ENCODE measurements at places on chromosomes 1 and 21.
A peak's percentile ranks its signal among the peaks of the same experiment; 100 is the strongest.

DNA sequence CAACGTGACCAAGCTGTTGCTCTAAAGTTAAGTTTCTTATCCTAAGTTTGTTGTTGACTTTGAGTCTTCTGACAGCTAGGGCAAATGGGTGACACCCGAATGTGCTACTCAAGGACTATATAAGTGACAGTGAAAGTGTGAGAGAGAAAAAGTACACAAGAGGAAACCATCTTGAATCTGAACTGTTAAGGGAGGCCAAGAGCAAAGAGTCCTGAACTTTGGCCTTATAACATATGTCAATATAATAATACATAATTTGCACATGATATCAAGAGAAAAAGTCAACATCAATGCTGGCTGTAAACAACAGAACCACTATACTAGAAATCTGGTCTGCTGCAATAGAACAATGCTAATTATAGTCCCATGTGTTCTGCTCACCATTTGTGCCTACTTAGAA, 29.5 kb downstream of the SYNJ1 start:
- no peak for DNase-seq

DNA sequence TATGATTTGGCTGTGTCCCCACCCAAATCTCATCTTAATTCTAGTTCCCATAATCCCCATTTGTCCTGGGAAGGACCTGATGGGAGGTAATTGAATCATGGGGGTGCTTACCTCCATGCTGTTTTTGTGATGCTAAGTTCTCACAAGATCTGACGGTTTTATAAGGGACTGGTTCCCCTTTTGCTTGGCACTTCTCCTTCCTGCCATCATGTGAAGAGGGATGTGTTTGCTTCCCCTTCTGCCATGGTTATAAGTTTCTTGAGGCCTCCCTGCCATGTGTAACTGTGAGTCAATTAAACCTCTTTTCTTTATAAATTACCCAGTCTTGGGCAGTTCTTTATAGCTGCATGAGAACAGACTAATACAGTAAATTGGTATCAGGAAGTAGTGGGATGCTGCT, 114.1 kb downstream of the ZNF648 start:
- DNase-seq, result no peak

DNA sequence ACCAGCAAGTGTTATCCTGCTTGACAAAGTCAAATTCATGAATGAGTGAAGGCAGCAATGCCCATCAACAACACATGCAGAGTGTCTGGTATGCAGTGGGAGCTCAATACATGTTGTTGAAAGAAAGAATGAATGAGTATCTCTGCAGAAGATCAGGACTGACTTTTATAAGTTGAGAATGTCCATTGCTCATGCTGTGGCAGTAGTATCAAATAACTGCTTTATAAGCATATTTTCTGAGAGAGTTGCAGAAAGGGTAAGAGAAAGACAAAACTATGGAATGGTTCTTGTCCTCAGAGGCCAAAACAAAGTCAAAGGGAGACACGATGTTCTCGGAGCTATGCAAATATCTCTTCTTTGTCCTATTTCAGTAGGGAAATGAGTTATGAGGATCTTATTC, 288.7 kb downstream of the LMX1A start:
- DNase-seq, result no peak

GRCh38 chr1:16903458-16903796, 7.6 kb downstream of the RNU1-2 start:
- DNase-seq, result no peak

DNA sequence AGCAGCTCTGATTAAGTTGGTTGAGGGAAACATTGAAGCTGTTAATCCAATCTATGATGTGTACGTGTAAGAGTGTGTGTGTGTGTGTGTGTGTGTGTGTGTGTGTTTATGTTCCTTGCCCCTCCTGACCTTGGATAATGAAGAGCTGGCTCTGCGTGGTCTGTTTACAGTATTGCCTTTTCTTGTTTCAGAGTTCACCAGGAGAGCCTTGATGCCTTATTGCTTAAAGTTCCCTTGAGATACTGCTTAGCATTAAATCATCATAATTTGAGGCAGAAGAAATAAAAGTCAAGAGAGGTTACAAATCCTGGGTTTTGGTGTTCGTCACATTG, 36.4 kb downstream of the CAPN8 start:
- DNase-seq, result no peak

GRCh38 chr1:38529391-38529790, 330.2 kb downstream of the RRAGC start:
- no peak for DNase-seq

GRCh38 chr1:220451532-220451931, 76.4 kb upstream of the MARK1 start:
- peak; percentile 47 for DNase-seq

- DNase-seq, result no peak
Observed at GRCh38 chr1:161824618-161825017, 58.5 kb downstream of the ATF6 start.

DNA sequence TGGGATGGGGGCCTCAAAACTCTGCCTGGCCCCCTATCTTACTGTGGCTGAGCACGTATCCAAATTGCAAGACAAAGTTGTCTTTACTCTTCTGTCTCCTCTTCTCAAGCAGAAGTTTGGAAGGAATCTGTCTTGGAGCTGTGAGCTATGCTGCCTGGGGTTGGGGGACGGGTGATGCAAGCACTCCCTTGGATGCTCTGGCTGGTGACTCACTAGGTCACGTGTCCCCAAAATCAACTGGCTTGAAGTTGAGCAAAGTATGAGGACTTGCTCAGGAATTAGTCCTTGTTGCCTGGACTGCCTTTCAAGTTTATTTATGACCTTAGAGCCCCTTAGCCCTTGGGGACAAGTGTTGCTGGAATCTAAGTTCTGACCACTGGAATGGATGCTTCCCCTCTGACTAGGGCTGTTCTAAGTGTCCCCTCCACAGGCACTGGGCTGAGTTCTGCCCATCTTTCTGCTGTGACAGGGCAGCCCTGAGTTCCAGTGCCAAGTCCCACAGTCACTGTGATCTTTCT, 269.5 kb downstream of the HHAT start:
- DNase-seq, result no peak

DNA sequence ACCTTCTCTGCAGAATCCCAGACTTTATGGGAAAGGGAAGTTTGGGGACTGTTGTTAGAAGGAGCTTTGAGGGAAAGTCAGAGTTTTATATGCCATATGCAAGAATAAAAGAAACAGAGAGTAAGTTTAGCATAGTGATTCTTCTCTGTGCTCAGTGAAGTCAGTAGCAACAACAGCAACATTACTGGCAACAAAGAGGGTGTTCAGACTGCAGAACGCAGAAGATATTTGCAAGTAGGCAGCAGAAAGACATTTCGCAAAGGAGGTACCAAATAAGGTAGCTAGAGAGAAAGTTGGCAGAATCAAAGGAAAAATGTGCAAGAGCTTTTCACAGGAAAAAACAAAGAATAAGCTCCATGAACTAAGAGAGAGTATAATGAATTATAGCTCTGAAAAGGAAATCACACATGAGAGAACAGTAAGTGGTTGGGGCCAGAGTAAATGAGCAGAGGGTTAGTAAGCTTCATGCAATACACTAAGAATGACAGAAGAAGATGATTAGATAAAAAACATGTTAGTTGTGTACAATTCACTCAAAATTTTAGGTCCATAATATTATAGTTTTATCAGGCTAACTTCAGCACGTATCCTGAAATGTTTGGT, 98.1 kb downstream of the NEGR1 start:
- DNase-seq, result no peak

DNA sequence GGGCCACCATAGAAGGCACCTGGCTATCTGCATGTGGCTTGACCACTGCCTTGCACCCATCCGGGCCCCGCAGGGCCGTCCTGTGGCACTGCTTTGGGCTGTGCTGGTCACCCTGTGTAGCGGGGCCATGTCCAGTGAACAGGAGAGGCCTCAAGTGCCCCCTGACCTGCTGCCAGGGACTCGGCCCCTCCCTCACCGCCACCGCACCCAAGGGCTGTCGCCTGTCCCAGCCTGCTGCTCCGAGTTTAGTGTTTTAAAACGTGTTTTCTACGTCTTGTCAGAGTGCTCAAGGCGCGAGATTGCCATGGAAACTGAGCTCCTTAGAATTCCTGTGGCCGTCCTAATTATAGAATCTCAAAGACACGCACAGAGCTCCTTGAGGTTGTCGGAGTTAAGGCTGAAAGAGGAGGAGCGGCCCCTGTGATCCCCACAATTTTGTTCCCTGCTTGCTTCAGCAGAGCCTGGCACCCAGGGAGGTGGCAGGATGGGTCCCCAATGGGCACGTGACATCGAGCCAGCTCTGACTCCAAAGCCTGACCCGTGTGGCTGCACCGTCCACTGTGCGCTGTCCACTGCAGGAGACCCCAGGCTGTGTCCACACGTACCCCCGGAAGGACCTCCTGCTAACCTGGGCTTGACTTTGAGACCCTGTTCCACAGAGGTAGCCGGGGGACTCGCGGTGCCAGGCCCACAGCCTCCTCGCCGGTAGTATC, 66.2 kb downstream of the FAAP20 start:
- DNase-seq, result no peak

- DNase-seq, result no peak
Observed at GRCh38 chr1:201176940-201177339, 13.7 kb upstream of the IGFN1 start.

DNA sequence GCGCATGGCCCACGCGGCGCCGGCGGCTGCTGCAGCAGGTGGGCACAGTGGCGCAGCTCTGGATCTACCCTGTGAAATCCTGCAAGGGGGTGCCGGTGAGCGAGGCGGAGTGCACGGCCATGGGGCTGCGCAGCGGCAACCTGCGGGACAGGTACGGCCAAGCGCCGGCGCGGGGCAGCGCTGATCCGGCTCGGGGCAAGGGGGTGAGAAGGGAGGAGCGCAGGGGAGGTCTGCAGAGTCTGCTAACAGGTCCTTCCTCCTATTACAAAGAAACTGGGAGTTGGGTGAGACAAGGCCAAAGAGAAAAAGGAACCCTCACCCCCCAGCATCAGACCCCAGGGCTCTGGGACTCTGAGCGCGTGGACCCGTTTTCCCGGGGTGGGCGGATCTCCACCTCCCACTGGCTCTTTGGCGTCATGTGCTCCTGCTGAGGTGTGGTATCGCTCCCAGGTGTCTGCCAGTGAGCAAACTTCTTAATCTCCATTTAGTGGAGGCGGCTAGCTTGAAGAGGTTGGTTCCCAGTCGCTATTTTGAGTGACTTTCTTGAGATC, 431 bp downstream of the MTARC1 start:
- DNase-seq, result peak; percentile 85

DNA sequence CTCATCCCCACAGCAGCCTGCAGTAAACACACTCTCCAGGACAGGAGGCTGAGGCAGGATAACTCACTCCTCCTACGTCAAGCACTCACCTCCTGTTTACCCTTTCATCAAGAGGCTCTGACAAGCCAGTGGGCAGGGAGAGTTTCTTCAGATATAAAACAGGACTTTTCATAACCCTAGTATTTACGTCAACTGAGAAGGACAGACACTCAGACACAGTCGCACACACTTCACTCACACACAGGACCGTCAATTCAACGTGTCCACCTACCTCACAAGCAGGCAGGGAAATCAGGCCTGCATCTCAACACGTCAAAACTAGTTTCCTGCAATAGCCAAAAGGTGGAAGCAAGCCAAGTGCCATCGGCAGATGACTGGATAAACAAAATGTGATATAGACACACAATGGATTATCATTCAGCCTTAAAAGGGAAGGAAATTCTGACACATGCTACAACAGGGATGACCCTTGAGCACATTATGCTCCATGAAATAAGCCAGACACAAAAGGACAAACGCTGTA, 48.6 kb downstream of the ITPKB start:
- DNase-seq, result no peak

DNA sequence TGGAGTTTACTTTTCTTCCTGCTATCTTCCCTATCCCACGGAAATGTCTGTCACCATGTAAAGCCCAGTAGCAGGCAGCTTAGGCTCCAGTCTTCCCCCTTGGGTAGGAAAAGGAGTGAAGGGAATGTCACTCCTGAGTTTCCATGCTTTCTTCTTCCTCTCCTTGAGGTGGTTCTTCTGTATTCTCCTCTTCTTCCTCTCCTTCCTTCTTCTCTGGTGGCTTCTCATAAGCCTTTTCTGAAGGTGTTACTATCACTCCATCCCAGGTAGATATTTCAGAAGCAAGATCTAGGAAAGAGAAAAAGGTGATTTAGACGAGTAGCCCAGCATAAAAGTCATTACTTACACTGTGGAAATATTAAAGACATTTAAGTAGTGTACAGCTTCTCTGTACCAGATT, 3.8 kb downstream of the SNAPIN start:
- no peak for DNase-seq

GRCh38 chr1:38105267-38105666, 58.7 kb upstream of the POU3F1 start:
- DNase-seq, result no peak

DNA sequence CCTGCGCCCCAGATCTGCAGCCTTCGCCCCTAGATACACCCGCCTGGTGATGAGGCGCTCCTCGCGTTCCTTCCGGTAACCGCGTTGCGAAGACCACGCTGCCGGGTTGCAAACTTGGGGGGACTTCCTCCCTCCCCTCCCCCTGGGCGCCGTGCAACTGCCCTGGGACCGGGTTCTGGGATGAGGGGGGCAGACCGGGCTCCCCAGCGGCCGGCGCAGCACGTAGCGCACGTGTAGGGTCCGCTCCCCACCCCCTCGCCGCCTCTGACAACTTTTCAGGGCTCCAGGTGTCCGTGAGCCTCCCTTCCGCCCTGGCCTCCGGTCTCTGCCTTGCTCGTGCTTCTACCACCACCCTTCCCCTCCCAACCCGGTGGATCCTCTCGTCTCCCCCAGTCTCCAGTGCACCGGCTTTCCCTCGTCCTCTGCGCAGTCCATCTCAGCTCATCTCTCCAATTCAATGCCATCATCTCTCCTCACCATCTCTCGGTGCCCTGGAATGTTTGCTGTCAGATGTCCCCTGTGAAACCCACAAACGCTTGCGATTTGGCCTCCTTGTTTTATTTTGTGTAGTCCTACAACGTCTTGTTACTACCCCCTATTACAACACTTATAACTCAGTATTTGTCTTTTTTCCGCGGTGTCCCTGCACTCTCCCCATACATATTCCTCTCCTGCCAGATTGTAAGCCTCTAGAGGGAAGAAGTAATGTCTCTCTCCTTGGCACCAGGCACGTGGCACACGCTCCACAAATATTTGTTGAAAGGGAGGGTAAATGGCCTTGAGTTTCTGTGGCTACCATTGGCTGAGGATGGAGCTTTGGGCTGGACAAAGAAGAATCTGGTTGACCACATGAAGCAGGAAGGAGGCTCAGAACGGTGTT, 782 bp downstream of the PCAT6 start:
- DNase-seq, result no peak

DNA sequence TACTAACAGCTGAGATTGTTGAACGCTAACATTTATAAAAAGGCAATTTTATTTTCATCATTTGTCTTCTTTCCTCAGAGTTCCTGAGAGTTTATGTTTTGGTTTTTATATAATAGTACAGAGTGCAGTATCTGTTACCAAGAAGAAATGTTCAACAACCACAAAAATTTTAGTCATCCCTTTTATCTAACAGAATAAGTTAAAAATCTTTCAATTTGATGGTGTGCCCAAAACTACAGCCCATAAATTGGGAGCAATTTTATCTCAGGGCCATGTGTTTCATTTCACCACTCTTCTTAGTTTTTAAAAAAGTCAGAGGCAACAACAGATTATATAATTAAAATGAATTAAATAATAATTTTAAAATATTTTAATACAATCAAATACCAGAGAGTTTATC, 37.1 kb downstream of the NEXN start:
- no peak for DNase-seq

GRCh38 chr1:233463333-233463732, 135.8 kb downstream of the MAP3K21 start:
- no peak for DNase-seq

- no peak for DNase-seq
Observed at GRCh38 chr21:22200378-22201092, 1202.3 kb downstream of the NCAM2 start.
